Adrenal gland (tissue), 19 donors: ENCODE measurements at places on chromosomes 11 and 22. TPM values are rescaled to one million over a fixed set of nuclear protein-coding genes. Genes with fewer than 3 reads are reported as not detected.

E2F8 gene
- 0.69 TPM for total RNA-seq

FXYD6 gene
- total RNA-seq, result 34.3 TPM

PLEKHA7 gene
- total RNA-seq, result 0.54 TPM

TOMT gene
- total RNA-seq, result not detected

DNA sequence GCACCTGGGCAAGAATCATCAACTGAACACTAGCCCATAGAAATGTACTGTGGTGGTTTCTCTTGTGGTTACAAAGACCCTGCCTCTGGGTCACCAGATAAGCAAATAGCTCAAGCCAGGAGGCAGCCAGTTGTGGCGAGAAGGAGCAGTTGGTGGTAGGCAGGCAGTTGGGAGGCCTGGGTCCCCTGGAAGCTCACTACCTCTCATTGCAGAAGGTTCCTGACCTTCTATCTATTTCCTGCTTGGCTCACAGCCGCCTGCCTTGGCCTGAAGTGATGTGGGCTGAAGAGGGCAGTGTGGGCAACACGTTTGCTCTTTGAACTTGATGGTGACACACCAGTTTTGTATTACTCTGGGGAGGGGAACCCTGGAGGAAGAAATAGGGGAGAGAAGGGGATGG, 34.7 kb downstream of the NECTIN1 start:
- no peak for DNase-seq

- DNase-seq, result no peak
These were observed 739 bp downstream of the CELSR1 start for GRCh38 chr22:46536537-46537224.

GRCh38 chr22:42145175-42145574, 14.6 kb upstream of the CYP2D6 start:
- no peak for DNase-seq

DNA sequence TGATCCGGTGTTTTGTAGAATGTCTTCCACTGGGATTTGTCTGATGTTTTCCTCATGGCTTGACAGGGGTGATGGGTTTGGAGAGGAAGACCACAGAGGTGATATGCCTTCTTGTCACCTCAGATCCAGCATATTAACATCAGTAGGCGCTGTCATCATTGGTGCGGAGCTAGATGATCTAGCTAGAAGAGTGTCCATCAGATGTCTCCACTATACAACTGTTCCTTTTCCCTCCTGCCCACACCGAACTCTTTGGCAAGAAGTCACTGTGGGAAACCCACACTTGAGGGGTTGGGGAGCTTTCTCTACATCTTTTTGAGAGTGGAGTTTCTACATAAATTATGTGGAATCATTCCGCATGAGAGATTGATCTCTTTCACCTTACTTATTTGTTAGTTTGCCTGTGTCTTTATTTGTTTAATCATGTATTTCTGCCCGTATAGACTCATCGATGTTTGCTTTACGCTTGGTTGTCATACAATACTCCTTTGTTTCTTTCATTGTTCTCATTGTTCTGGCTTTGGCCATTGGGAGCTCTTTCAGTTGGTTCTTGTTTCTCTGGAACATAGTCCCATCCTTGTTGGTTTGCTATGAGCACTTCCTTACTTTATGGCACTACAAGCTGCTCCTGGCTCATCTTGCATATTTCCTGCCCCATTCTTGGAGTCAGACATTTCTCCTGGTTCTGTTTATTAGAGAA, 1420.3 kb downstream of the BRD1 start:
- DNase-seq, result no peak

- no peak for DNase-seq
These were observed 2.6 kb upstream of the CNIH2 start for GRCh38 chr11:66275396-66275795.

DNA sequence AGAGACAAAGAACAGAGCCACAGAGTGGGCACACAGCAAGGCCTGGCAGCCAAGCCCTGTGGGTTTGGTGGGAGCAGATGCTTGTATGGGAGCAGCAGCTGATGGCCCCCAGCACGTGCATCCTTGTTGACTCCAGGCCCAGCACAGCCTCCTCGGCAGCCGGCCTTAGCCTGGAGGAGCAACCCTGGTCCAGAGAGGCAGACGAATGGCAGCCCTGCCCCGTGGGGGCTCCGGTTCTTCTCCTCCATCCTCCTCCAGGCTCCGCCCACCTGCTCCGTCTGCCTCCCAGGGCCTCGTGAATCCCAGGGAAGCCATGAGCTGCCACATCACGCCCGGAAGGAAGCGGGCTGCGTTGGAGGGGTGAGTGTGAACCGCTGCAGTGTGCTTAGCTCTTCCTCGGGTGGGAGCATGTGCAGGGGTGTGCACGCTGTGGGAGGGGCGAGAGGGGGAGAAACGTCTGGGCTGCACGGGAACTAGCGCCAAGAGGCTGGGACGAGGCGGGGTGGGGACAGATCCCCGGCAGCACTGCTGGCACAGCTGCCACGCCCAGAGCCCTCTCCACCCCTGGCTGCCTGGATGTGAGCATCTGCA, 36.3 kb upstream of the JAM3 start:
- no peak for DNase-seq

GRCh38 chr11:122337704-122338103, 221.7 kb upstream of the BLID start:
- no peak for DNase-seq

DNA sequence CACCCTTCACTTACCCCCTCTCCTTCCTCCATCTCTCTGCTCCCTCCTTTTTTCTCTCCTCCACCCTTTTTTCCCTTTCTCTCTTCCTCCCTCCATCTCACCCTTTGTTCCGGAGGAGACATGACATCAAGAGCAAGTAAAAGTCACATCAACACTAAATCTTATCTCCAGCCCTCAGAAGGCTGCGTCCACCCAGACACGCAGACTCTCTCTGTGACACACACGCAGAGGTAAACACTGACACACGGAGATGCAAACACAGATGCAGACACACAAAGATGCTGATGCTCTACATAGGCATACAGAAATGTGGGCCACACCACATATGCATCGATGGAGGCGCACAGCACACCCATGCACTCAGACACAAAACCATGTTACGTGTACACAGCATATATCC, 27.0 kb downstream of the NRXN2 start:
- no peak for DNase-seq

- no peak for DNase-seq
These were observed 26.2 kb downstream of the TMEM135 start for GRCh38 chr11:87063982-87064381.

DNA sequence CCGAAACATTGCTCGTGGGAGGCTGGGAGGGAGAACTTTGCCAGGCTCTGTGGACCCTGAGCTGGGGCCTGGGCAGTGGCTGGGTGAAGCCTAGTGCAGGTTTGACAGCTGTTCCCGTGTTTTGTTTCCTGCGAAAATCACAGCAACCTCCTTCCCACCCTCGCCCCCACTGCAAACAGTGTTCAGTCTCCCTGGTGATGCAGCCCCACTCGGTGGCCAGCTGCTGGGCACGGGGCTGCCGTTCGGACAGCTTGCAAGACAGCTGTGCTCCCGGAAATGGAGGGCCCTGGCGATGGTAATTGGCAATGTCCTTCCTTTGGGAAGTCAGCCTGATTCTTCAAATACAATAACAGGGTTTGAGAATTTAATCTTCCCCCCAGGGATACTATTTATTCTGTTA, 10.4 kb upstream of the GAL start:
- no peak for DNase-seq

- no peak for DNase-seq
These were observed 272.9 kb downstream of the ST3GAL4 start for GRCh38 chr11:126628450-126628789.

VPREB3 gene
- total RNA-seq, result 36.8 TPM

MAJIN gene
- total RNA-seq, result not detected
